ENCODE measurements at places on chromosomes 4 and X. TPM values are rescaled to one million over a fixed set of nuclear protein-coding genes. Genes with fewer than 3 reads are reported as not detected.

C4orf50 gene
- not detected for total RNA-seq

SATL1 gene
- total RNA-seq = not detected

ARX gene
- not detected for total RNA-seq

DCX gene
- not detected for total RNA-seq

ZIC3 gene
- not detected for total RNA-seq

LIMCH1 gene
- not detected for total RNA-seq

OTUD6A gene
- total RNA-seq = not detected

UBE2D3 gene
- total RNA-seq = 496 TPM

IL3RA gene
- total RNA-seq = 0.73 TPM

ATP2B3 gene
- total RNA-seq = not detected

PPAT gene
- 34.4 TPM for total RNA-seq

CFAP47 gene
- not detected for total RNA-seq

GLRB gene
- not detected for total RNA-seq

DUX4 gene
- total RNA-seq = not detected

PRR32 gene
- total RNA-seq = not detected

TEX13D gene
- 0.09 TPM for total RNA-seq

VEGFD gene
- not detected for total RNA-seq

TBC1D9 gene
- total RNA-seq = 0.04 TPM

MRFAP1L1 gene
- 23.1 TPM for total RNA-seq

ADRA2C gene
- total RNA-seq = 0.35 TPM

AMTN gene
- total RNA-seq = not detected

MAGEB6B gene
- not detected for total RNA-seq

SH3D19 gene
- total RNA-seq = 1.7 TPM

CFP gene
- 5.1 TPM for total RNA-seq

TMEM156 gene
- total RNA-seq = 13.8 TPM

TMEM271 gene
- not detected for total RNA-seq

APOOL gene
- total RNA-seq = 21.2 TPM

STATH gene
- not detected for total RNA-seq

ADH6 gene
- not detected for total RNA-seq

NWD2 gene
- total RNA-seq = not detected

BRS3 gene
- not detected for total RNA-seq

FOXR2 gene
- not detected for total RNA-seq

MAGEB2 gene
- total RNA-seq = not detected

DRD5 gene
- not detected for total RNA-seq

LSM6 gene
- total RNA-seq = 47.6 TPM

SLC49A3 gene
- total RNA-seq = 1.3 TPM

SOX3 gene
- not detected for total RNA-seq

GPC3 gene
- 0.66 TPM for total RNA-seq

ZNF81 gene
- total RNA-seq = 6.6 TPM

USP17L28 gene
- not detected for total RNA-seq

SYTL5 gene
- total RNA-seq = not detected

PNMA6F gene
- not detected for total RNA-seq

RHOXF2B gene
- not detected for total RNA-seq

USP9X gene
- total RNA-seq = 74.9 TPM

CHRNA9 gene
- not detected for total RNA-seq

UGT2B11 gene
- not detected for total RNA-seq

SUPT20HL2 gene
- not detected for total RNA-seq

BEX5 gene
- total RNA-seq = 6.3 TPM

PAGE2B gene
- total RNA-seq = 1.3 TPM

HSFX4 gene
- total RNA-seq = not detected

TRPC3 gene
- 2.0 TPM for total RNA-seq

GAGE12F gene
- total RNA-seq = not detected

CSAG3 gene
- total RNA-seq = not detected

AREG gene
- 0.49 TPM for total RNA-seq

SPANXA2 gene
- total RNA-seq = not detected

CBR4 gene
- total RNA-seq = 22.4 TPM

PCSK1N gene
- 2.7 TPM for total RNA-seq

LONRF3 gene
- total RNA-seq = 4.5 TPM

Measured in activated naive CD4-positive, alpha-beta T cell treated with anti-CD3 and anti-CD28 coated beads, Interleukin-2, amount 50 U/mL, for 72 hours (primary cell).